NCI-H345 (cell line): ENCODE measurements at places on chromosomes 11 and 22.

DNA sequence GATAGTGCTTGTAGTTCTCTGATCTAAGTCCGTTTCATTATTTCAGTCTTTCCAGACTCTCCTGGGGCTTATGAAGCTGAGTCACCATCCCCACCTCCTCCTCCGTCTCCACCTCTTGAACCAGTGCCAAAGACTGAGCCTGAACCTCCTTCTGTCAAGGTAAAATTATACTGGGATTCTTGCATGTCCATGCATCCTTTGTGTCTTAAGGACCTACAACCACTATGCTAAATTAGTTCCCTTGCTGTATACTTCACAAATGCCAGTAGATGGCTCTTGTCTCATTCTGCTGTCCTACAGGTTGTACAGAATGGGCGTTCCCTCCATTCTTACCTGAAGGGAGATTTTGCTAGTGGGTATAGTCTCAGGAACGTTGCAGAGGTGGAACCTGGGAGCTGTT, 42.2 kb downstream of the POLD3 start:
- DNase-seq, result no peak

GRCh38 chr22:44288913-44289312, 23.8 kb downstream of the SHISAL1 start:
- no peak for DNase-seq

GRCh38 chr22:37517826-37518450, 1.3 kb downstream of the CARD10 start:
- DNase-seq, result no peak

GRCh38 chr22:43520632-43521039, 108.8 kb downstream of the MPPED1 start:
- DNase-seq, result no peak

- DNase-seq, result no peak
These were observed 50.9 kb downstream of the CDKN1C start for GRCh38 chr11:2834503-2835273.

GRCh38 chr11:35593143-35593542, 25.1 kb upstream of the FJX1 start:
- DNase-seq, result no peak

GRCh38 chr22:37298748-37299495, 16.6 kb downstream of the CYTH4 start:
- no peak for DNase-seq

DNA sequence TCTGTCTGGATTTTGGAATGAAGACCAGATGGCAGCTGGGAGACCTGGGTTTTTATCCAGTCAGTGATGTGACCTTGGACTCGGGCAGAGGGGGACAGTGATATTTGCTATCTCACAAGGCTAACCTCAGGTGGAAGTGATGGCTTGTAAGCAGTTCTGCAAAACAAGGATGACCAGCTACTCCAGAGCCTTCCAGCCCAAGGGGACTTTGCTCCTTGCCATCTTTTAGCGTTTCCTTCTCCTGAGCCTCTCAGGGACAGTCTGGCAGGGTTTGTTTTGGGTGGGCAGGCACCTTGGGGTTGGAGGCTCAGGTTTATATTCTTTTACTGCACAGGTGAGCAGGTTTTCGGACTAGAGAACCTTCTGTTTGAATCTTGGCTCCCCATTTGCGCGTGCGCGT, 9.5 kb upstream of the OSBP2 start:
- no peak for DNase-seq

- DNase-seq, result no peak
These were observed 4.2 kb downstream of the CELSR1 start for GRCh38 chr22:46533070-46533833.

DNA sequence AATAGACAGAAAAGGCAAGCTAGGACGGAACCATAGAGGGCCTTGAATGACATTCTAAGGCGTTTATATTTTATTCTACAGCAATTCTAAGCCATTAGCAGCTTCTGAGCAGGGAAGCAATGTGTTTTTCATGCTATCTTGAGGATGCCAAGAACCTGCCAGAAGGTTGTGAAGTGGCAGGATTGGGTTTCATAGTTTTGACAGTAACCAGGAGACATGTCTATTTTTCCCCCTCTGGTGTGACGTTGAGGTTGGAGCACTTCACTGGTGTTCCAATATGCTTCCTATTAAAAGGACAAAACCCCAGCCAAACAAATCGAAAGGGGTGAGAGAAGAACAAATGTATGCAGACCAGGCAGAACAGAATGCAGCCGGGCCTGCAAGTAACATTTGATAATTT, 148.2 kb downstream of the SPATA19 start:
- DNase-seq, result no peak

DNA sequence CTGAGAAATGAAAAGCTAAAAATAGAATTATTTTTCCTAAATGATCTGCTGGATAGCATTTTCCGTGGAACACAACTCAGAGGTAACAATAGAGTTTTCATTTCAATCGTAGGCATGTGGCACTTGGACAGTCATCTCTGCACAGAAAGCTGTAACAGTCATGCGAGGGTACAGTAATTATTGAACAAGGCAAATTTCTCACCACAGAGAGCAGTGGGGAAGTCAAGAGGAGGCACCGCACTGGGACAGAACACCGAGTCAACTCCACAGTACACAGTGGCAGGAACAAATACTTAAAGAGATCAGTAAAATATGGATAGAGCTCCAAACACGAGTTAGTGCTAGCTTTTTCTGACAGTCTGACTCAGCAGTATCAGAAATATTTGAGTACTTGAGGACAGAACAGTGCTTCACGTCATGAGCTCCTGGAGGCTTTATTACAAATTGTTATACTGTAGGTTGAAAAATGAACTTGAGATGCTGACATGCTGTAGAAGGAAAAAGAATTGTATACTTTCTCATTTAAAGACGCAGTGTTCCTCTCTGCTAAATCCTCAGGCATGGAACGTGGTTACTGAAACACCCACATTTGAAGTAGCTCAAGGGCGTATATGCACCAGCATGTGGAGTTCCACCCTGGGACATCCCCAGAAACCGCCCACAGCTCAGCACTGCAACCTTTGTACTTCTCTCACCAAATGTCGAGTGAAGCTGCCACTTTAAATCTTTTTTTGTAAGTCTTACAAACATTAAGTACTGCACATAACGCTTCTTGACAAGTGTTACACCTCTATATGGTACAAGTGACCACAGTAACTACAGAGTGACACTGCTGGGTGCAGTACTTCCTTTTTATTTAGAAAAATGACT, 27.4 kb upstream of the YPEL1 start:
- no peak for DNase-seq

DNA sequence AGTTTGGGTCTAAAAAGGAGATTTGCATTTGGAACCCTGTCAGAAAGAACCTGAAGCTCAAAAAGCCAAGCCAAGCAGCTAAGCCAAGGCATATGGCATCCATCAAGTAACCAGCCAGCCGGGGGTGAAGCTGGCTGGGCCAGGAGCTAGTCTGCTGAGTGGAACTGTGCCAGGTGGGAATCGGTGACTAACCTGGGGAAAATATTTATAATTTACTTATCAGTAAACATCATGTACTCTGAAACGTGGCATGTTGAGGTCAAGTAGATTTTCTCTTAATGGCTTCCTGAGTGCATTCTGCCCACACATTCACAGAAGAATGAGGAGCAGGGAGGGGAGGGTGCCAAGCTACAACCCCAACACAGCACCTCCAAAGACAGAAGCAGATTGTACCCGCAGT, 70.5 kb upstream of the SESN3 start:
- no peak for DNase-seq

- no peak for DNase-seq
These were observed 234.8 kb downstream of the CASP12 start for GRCh38 chr11:104663190-104664140.

GRCh38 chr22:40363059-40363458, 7.3 kb upstream of the SGSM3 start:
- no peak for DNase-seq

GRCh38 chr11:116535120-116535519, 237.7 kb downstream of the BUD13 start:
- DNase-seq, result no peak

DNA sequence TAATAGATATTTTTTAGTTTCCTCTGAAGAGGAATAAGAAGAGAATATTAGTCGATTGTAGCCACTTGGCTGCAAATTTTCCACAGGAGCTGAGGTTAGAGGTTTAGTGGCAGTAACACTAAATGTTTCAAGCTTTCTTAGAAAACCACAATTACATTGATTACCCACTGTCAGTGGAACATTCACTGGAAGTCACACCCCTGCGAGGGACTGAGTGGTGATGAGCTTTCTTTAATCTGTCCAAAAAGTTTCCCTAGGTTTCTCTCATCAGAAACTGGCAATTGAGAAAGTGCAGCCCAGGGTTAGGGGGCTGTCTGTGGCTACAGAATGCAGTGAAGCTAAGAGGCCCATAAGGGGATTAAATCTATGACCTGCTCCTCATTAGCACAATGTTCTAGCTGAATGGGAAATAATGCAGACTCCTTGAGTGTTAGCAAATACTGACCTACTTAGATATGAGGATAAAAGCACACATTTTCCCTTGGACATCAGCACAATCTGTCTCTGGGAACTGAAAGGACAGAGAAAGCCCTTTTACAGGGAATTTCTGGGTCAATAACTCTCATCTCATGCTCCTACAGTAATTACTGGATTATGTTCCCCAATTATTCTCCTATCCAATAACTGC, 189.5 kb downstream of the FAM76B start:
- DNase-seq, result no peak

- no peak for DNase-seq
These were observed 2.1 kb downstream of the TP53AIP1 start for GRCh38 chr11:128940603-128941002.
